Omental fat pad (tissue), 4 donors: ENCODE measurements at places on chromosomes 11 and 22. TPM values are rescaled to one million over a fixed set of nuclear protein-coding genes. Genes with fewer than 3 reads are reported as not detected.
A peak's percentile ranks its signal among the peaks of the same experiment; 100 is the strongest.

GRCh38 chr11:2528301-2529050 is 83.7 kb downstream of the KCNQ1 start:
- no peak for DNase-seq

DNA sequence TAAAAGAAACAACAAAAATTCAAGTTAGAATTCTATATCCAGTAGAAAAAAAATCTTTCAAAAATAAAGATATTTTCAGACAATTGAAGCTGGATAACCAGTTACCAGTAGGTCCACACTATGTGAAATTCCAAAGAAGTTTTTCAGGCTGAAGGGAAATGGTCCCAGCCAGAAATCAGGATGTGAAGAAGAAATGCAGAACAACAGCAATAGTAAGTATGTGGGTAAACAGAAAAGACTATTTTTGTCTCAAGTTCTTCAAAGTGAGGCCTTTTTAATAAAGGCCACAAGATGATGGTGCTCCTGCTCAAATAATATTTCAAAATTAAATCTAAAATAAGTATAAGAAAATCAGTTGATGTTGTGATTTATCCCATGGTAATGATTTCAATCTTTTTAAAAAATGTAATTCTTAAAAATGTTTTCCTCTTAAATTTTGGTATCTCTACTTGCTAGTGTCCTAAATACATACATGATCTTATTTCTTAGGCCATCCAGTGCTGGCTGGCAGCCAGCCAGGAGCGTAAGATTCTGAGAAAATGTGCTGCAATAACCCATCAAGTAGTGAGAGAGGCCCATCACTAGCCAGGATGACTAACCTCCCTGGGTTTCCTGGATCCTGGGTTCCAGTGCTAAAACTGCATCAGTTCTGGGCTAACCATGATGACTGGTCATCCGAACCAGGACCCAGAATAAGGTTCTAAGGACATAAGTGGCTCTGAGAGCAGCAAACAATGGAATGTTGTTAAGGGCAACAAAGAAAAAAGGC is 15.6 kb upstream of the UCP3 start:
- peak; percentile 86 for DNase-seq

GRCh38 chr11:109075976-109076375 is 346.0 kb upstream of the C11orf87 start:
- no peak for DNase-seq

NOX4 gene
- 36.3 TPM for total RNA-seq
